Activated CD8-positive, alpha-beta memory T cell treated with anti-CD3 and anti-CD28 coated beads, Interleukin-2, amount 10 ng/mL, durations not matched to agents 7 days and 5 days (primary cell): ENCODE measurements at places on chromosomes 6 and 20. TPM values are rescaled to one million over a fixed set of nuclear protein-coding genes. Genes with fewer than 3 reads are reported as not detected.

The TULP1 gene
- total RNA-seq = not detected

The CD40 gene
- total RNA-seq = 2.2 TPM

The MUC21 gene
- not detected for total RNA-seq

The PRSS16 gene
- total RNA-seq = 0.33 TPM

The CYP24A1 gene
- not detected for total RNA-seq

The SALL4 gene
- 0.06 TPM for total RNA-seq

The PRDM1 gene
- 97.1 TPM for total RNA-seq

The MICA gene
- total RNA-seq = 15.6 TPM
